Hair follicle dermal papilla cell (primary cell): ENCODE measurements at places on chromosomes 11 and 22. TPM values are rescaled to one million over a fixed set of nuclear protein-coding genes. Genes with fewer than 3 reads are reported as not detected.

Gene TXNRD2
- total RNA-seq = 19.6 and 27.0 TPM in 2 replicates

Gene CLNS1A
- total RNA-seq = 61.7 and 81.3 TPM in 2 replicates

Gene GAS2
- 2.3 and 7.0 TPM in 2 replicates for total RNA-seq

Gene OR10G7
- total RNA-seq = not detected in 2 replicates

Gene MMP13
- total RNA-seq = 1.2 and 2.8 TPM in 2 replicates

Gene SCGB1A1
- not detected in 2 replicates for total RNA-seq

Gene APOA1
- total RNA-seq = 0.32 TPM in 1 of 2 replicates, not detected in the other

Gene SLC22A12
- not detected in 2 replicates for total RNA-seq

Gene SCUBE2
- total RNA-seq = 3.6 and 4.4 TPM in 2 replicates
